IPS DF 6.9 (cell line): ENCODE measurements at places on chromosomes 3 and 15.

DNA sequence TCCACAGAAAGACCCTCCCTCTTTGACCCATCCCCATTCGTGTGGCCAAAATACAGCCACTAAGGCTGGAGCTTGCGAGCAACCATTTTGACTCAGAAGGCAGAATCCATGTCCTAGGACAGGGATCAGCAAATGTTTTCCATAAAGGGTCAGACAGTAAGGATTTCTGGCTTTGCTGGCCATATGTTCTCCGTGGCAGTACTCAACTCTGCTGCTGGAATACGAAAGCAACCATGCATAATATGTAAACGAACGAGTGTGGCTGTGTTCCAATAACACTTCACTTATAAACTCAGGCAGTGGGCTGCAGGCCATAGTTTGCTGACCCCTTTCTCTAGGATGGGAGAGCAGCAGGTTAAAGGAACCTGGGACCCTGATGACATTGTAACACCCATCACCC is 77.6 kb upstream of the WNT5A start:
- H3K36me3 ChIP-seq, result no peaks in the 10 kb centered on the region
- H3K27ac ChIP-seq, result no peak overlapping the region
- DNase-seq, result no peak
- H3K4me3 ChIP-seq, result no peak overlapping the region
- H3K27me3 ChIP-seq, result no peaks in the 10 kb centered on the region

DNA sequence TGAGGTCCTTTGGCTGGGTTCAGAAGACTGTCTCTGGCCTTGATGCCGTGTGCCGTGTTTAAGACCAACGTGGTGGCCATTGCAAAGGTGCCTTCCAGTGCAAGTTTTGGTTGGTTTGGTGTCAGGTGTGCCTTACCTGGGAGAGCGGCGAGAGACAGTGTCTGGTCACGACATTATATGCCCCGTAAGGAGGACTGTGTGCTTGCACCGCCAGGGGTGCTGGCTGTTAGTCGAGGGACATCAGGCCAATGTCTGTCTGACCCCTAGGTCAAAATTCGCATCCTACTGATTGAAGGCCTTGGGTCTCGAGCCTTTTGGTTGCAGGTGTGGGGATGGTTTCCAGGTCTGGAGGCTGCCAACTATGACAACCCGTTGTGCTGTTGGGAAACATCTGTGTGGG is 111.9 kb downstream of the SNRPN start:
- no peak overlapping the region for H3K27ac ChIP-seq
- peaks cover 100% of the 10 kb centered on the region for H3K36me3 ChIP-seq
- no peak overlapping the region for H3K4me3 ChIP-seq
- H3K27me3 ChIP-seq, result no peaks in the 10 kb centered on the region
- DNase-seq, result no peak
- no peaks in the 10 kb centered on the region for H3K4me1 ChIP-seq

DNA sequence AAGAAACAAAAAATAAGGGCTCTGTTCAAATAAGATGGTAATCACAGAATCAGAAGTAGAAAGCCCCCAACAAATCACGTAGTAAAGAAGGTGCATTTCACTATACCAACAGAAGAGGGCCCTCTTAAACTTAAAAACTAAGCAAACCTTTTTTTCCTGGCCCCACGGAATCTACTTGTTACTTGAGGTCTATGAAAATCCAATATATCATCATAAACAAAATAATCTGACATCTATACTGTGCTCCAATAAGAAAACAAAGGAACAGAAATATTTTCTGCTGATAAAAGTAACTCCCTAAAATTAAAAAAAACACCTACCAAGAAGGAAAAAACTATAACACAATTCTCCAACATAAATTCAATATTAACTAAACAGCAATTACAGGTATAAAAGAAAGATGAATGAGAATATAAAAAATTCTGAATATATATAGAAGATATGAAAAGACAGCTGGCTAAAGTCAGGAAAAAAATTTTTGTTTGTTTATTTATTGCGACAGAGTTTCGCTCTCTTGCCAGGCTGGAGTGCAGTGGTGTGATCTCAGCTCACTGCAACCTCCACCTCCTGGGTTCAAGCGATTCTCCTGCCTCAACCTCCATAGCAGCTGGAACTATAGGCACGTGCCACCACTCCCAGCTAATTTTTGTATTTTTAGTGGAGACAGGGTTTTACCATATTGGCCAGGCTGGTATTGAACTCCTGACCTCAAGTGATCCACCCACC is 81.8 kb downstream of the CLASP2 start:
- no peak overlapping the region for H3K4me3 ChIP-seq
- H3K27ac ChIP-seq, result no peak overlapping the region
- H3K36me3 ChIP-seq, result no peaks in the 10 kb centered on the region
- H3K4me1 ChIP-seq, result no peaks in the 10 kb centered on the region

GRCh38 chr3:11808231-11808630 is 38.5 kb downstream of the TAMM41 start:
- H3K27ac ChIP-seq, result no peak overlapping the region
- H3K4me3 ChIP-seq, result no peak overlapping the region
- H3K36me3 ChIP-seq, result no peaks in the 10 kb centered on the region; the same call in 1 of the 2 replicates
- no peaks in the 10 kb centered on the region for H3K4me1 ChIP-seq

- H3K27me3 ChIP-seq, result no peaks in the 10 kb centered on the region
- H3K4me1 ChIP-seq, result no peaks in the 10 kb centered on the region
- H3K4me3 ChIP-seq, result no peak overlapping the region
- H3K36me3 ChIP-seq, result no peaks in the 10 kb centered on the region
- no peak for DNase-seq
Observed at GRCh38 chr15:32707436-32707835, 10.4 kb upstream of the GREM1 start.

DNA sequence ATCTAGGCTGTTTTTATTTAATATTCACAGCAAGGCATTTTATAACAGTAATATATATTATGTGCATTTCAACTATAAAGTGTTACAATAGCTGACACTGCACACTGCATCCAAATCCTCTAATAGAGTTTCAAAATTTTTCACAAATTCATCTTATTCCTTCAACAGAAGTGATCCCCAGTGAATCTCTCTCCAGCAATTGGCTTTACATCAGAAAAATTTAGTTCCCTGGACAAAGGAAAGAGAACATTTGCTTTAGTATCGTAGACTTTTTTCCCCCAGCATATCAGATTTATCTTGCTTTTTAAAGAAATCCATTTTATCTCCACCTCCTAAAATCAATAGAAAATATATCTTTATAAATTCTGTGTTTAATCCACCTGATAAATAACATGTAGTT is 868.6 kb downstream of the TBL1XR1 start:
- no peak overlapping the region for H3K27ac ChIP-seq
- no peaks in the 10 kb centered on the region for H3K27me3 ChIP-seq
- no peaks in the 10 kb centered on the region; the same call in 1 of the 2 replicates for H3K36me3 ChIP-seq
- H3K4me3 ChIP-seq, result no peak overlapping the region

DNA sequence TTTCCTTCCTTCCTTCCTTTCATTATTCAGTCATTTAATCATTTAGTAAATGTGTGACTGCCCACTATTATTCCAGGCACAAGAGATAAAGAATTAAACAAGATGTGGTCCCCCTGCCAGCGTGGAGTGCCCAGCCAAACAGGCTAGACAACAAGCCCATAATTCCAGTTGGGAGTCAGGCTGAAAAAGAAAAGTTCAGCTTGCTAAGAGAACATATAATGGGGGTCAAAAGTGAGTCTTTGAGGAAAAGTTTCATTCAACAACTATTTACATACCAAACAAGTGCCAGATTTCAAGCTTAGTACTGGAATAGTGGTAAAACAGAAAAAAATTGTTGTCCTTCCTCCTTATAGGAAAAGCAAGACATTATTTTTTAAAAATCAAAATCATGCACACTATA is 523.7 kb downstream of the TAFA4 start:
- H3K27ac ChIP-seq, result no peak overlapping the region
- H3K36me3 ChIP-seq, result no peaks in the 10 kb centered on the region
- DNase-seq, result no peak
- no peak overlapping the region for H3K4me3 ChIP-seq

DNA sequence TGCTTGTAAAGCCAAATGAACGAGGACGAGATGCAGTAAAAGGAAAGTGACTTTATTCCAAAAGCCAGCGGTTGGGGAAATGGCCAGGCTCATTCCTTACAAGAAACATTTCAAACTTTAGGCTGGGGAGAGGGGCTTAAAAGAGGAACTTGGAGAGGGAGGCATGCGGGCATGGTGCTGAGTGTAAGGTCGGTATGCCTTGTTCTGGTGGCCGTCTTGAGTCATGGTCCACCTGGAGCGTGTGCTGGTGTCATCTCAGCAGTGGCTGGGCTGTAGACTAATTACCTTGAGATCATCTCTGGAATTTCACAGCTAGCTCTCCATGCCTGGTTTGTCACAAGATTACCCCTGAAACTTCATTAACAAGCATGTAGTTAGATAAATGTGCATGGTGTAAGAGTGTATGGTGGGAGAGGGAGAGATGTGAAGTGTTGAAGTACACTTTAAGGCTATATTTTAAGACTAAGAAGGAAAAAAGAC is 156.4 kb upstream of the PFN2 start:
- no peaks in the 10 kb centered on the region for H3K27me3 ChIP-seq
- H3K4me3 ChIP-seq, result no peak overlapping the region
- DNase-seq, result no peak
- no peaks in the 10 kb centered on the region for H3K36me3 ChIP-seq
- peaks cover 10% of the 10 kb centered on the region for H3K4me1 ChIP-seq

- no peaks in the 10 kb centered on the region for H3K27me3 ChIP-seq
- no peak for DNase-seq
- H3K4me1 ChIP-seq, result no peaks in the 10 kb centered on the region
- H3K36me3 ChIP-seq, result no peaks in the 10 kb centered on the region
Observed at GRCh38 chr3:119322021-119322834, 28.0 kb downstream of the ARHGAP31 start.

DNA sequence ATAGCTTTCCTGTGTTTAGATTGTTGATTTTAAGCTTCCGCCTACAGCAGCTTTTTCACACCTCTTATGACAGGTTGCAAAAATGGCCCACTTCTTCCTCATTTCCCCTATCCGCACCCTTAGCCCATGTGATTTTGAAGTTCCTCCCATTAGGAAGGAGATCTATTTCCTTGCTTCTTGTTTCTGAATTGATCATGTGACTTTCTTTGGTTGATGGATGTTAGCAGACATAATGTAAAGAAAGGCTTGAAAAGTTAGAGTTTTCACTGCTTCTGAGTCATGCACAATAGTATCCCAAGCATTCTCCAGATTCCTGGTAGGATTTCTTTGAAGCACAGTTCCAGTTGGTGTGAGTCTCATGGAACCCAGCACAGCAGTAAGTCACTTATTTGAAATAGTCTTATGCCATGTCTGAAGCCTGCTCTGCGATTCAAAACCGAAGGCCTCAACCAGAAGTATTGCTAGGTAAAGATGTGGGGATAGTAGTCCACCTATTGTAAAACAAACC is 76.6 kb downstream of the EDEM1 start:
- H3K4me1 ChIP-seq, result no peaks in the 10 kb centered on the region
- no peaks in the 10 kb centered on the region for H3K27me3 ChIP-seq
- no peaks in the 10 kb centered on the region for H3K36me3 ChIP-seq
- no peak overlapping the region for H3K4me3 ChIP-seq

DNA sequence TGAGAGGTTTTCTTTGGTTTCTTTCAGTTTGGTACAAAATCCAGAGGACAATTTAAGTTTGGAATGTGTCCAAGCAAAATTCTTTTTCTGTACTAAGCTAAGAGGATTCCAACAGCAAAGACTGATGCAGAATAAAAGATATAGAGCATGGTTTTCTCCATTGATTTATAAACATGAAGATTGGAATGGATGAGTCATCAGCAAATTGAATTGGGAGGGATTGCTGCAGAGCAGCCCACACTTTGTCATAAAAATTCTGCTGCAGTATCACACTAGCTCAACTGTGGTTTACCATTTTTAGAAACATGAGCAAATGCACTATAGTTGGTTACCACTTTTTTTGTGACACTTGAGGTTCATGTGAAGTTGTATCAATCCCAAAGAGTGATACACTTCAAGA is 16.1 kb upstream of the LARP6 start:
- H3K27ac ChIP-seq, result no peak overlapping the region
- no peak overlapping the region for H3K4me3 ChIP-seq
- DNase-seq, result no peak
- H3K27me3 ChIP-seq, result no peaks in the 10 kb centered on the region
- H3K36me3 ChIP-seq, result no peaks in the 10 kb centered on the region

GRCh38 chr3:119628816-119629445 is 31.2 kb downstream of the PLA1A start:
- no peaks in the 10 kb centered on the region for H3K36me3 ChIP-seq
- no peaks in the 10 kb centered on the region; the same call in 1 of the 2 replicates for H3K4me1 ChIP-seq
- DNase-seq, result no peak
- H3K4me3 ChIP-seq, result no peak overlapping the region
- H3K27ac ChIP-seq, result no peak overlapping the region

- H3K36me3 ChIP-seq, result no peaks in the 10 kb centered on the region
- no peak overlapping the region for H3K27ac ChIP-seq
- no peaks in the 10 kb centered on the region for H3K27me3 ChIP-seq
- DNase-seq, result no peak
- H3K4me1 ChIP-seq, result no peaks in the 10 kb centered on the region
Observed at GRCh38 chr3:54537506-54537905, 390.4 kb downstream of the LRTM1 start.

DNA sequence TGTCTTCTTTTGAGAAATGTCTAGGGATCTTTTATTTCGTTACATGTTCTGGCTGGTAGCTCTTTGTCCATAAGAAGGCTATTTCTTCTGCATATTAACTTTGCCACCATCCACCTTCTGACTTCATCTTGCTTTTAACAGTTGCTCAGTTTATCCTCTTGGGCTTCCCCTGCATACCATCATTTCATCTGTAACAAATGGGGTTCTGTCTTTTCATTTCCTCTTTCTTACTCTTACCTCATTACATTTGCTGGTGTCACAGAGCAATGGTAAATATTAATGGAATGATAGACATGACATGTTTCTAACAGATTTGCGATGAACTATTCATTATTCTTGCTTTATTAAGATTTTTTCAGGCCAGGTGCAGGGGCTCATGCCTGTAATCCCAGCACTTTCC is 62.4 kb downstream of the GASK1A start:
- no peaks in the 10 kb centered on the region for H3K4me1 ChIP-seq
- no peak overlapping the region for H3K4me3 ChIP-seq
- H3K36me3 ChIP-seq, result no peaks in the 10 kb centered on the region
- DNase-seq, result no peak
- no peak overlapping the region for H3K27ac ChIP-seq
- no peaks in the 10 kb centered on the region for H3K27me3 ChIP-seq

DNA sequence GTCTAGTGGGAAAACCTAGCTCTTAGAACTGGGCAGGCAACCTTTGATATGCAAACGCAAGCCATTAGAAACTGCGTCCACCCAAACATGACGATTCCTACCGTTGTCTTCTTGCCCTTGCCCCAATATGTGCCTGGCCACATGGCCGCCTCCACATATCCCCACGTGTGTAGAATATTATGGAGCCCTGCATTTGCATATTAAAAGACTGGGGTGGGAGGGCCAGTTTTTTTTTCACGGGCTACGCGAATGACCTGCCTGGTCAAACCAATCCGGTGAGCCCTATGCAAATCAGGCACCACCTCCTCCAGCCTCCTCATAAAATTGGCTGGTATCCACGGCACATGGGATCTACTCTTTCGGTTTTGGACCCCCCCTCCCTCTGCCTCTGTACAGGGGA is 381.0 kb upstream of the RGMA start:
- H3K4me1 ChIP-seq, result peaks cover 5% of the 10 kb centered on the region; the same call in 1 of the 2 replicates
- H3K27ac ChIP-seq, result no peak overlapping the region
- no peaks in the 10 kb centered on the region for H3K27me3 ChIP-seq
- no peak overlapping the region for H3K4me3 ChIP-seq
- no peaks in the 10 kb centered on the region for H3K36me3 ChIP-seq
